ENCODE measurements at places on chromosomes 5 and 9. TPM values are rescaled to one million over a fixed set of nuclear protein-coding genes. Genes with fewer than 3 reads are reported as not detected.

ACTBL2 gene
- 0.07 TPM for total RNA-seq

TTLL11 gene
- 2.2 TPM for total RNA-seq

GRCh38 chr5:176538230-176538988 is 1.2 kb upstream of the RNF44 start:
- H3K36me3 ChIP-seq, result no peaks in the 10 kb centered on the region
- peaks cover 27% of the 10 kb centered on the region for H3K4me1 ChIP-seq
- H3K27me3 ChIP-seq, result no peaks in the 10 kb centered on the region

GRCh38 chr5:143664623-143665022 is 147.3 kb upstream of the HMHB1 start:
- H3K36me3 ChIP-seq, result no peaks in the 10 kb centered on the region
- H3K27me3 ChIP-seq, result no peaks in the 10 kb centered on the region
- no peak overlapping the region for H3K4me3 ChIP-seq
- no peak overlapping the region for H3K27ac ChIP-seq
- no peak for DNase-seq

GRCh38 chr9:70971723-70972122 is 149.7 kb downstream of the TRPM3 start:
- peaks cover 12% of the 10 kb centered on the region for H3K27me3 ChIP-seq
- no peaks in the 10 kb centered on the region for H3K4me1 ChIP-seq
- H3K4me3 ChIP-seq, result no peak overlapping the region
- no peak overlapping the region for H3K27ac ChIP-seq
- DNase-seq, result no peak

GRCh38 chr9:123678878-123679329 is 251.0 kb downstream of the DENND1A start:
- no peaks in the 10 kb centered on the region for H3K36me3 ChIP-seq
- H3K27me3 ChIP-seq, result no peaks in the 10 kb centered on the region
- no peak overlapping the region for H3K27ac ChIP-seq
- no peak for DNase-seq
- no peak overlapping the region for H3K4me3 ChIP-seq

- H3K27ac ChIP-seq, result no peak overlapping the region
- H3K36me3 ChIP-seq, result no peaks in the 10 kb centered on the region
- DNase-seq, result no peak
- H3K4me3 ChIP-seq, result no peak overlapping the region
- no peaks in the 10 kb centered on the region for H3K27me3 ChIP-seq
Observed at GRCh38 chr5:17305964-17306725, 88.7 kb downstream of the BASP1 start.

All from HCT116 (cell line).